ENCODE measurements at places on chromosomes 1 and 21. TPM values are rescaled to one million over a fixed set of nuclear protein-coding genes. Genes with fewer than 3 reads are reported as not detected.

The LAPTM5 gene
- total RNA-seq, result under 0.01 TPM

The APOBEC4 gene
- not detected for total RNA-seq

The LENEP gene
- total RNA-seq, result 0.26 TPM

The GJC2 gene
- 13.4 TPM for total RNA-seq

The TAS1R1 gene
- under 0.01 TPM for total RNA-seq

The NECTIN4 gene
- 0.33 TPM for total RNA-seq

The CTH gene
- total RNA-seq, result 9.7 TPM

The OR2G6 gene
- not detected for total RNA-seq

The C4BPB gene
- not detected for total RNA-seq

The MRPL39 gene
- total RNA-seq, result 34.5 TPM

The WDR64 gene
- not detected for total RNA-seq

The SDE2 gene
- 25.8 TPM for total RNA-seq

The ANXA9 gene
- 0.33 TPM for total RNA-seq

The RPTN gene
- total RNA-seq, result not detected

The MAGOH gene
- 35.2 TPM for total RNA-seq

The PALMD gene
- total RNA-seq, result 0.51 TPM

The FCRL6 gene
- not detected for total RNA-seq

The IGFN1 gene
- total RNA-seq, result 0.17 TPM

The GPR37L1 gene
- total RNA-seq, result not detected

The CYP4B1 gene
- total RNA-seq, result not detected

The UTS2 gene
- not detected for total RNA-seq
